ENCODE measurements at places on chromosomes 16 and 17.

- DNase-seq = no peak
Observed at GRCh38 chr17:49545007-49545660, 30.5 kb upstream of the NXPH3 start.

GRCh38 chr16:73205153-73205886, 157.4 kb upstream of the ZFHX3 start:
- no peak for DNase-seq

GRCh38 chr16:9970796-9971195, 211.4 kb downstream of the GRIN2A start:
- no peak for DNase-seq

GRCh38 chr16:28279006-28279405, 13.3 kb upstream of the SBK1 start:
- DNase-seq = no peak

GRCh38 chr16:2273484-2273883, 5.6 kb upstream of the RNPS1 start:
- no peak for DNase-seq

DNA sequence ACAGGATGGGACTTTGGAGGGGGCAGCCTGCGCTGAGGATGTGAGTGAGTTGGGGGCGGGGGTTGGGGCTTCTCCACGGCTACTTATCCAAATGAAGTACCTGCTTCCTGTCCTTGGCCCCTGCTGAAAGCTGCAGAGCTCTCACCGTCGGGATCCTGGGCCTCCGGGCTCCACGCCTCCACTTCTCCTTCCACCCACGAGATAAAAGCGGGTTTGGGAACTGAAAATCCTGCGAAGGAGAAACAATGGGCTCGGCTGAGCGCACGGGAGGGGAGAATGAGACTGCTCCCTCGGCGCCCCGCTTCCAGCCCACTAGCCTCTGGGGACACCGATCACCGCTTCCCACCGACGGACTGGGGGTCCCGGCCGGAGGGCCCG, 486 bp downstream of the ZNF785 start:
- peak; percentile 77 for DNase-seq

DNA sequence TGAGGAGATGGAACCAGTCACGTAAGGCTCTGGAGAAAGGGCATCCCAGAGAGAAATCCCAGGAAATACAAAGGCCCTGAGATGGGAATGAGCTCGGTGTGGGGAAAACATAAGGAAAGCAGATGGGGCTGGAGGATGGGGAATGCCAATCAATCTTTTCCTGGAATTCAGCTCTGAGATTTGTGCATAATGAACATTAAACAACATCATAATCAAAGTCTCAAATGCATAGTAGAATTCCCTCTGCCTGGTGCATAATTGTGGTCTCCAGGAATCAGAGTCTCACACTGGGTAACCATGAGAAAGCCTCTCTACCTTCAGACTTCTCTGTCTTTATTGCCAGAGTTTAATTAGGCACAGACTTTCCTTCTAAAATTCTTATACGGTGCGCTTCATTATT, 30.8 kb downstream of the OTOA start:
- DNase-seq = no peak

- DNase-seq = no peak
Observed at GRCh38 chr16:12083631-12084030, 107.1 kb downstream of the SNX29 start.

DNA sequence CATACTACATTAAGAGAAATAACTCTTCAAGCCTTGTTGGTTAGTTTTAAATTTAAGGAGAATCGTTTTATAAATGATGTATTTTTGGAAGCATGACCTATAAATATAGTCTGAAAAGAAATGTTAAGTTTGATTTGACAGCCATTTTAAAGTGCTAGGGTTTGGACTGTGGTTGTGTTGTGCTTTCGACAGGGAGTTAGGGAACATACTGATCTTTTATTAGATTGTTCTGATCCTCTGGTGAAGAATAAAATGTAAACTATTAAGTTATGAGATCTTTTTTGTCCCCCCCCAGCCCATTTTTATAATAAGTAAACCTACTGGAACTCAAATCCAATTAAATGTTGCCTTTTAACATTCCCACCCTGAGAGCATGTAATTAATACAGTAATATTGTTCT, 12.0 kb downstream of the TAF15 start:
- no peak for DNase-seq

DNA sequence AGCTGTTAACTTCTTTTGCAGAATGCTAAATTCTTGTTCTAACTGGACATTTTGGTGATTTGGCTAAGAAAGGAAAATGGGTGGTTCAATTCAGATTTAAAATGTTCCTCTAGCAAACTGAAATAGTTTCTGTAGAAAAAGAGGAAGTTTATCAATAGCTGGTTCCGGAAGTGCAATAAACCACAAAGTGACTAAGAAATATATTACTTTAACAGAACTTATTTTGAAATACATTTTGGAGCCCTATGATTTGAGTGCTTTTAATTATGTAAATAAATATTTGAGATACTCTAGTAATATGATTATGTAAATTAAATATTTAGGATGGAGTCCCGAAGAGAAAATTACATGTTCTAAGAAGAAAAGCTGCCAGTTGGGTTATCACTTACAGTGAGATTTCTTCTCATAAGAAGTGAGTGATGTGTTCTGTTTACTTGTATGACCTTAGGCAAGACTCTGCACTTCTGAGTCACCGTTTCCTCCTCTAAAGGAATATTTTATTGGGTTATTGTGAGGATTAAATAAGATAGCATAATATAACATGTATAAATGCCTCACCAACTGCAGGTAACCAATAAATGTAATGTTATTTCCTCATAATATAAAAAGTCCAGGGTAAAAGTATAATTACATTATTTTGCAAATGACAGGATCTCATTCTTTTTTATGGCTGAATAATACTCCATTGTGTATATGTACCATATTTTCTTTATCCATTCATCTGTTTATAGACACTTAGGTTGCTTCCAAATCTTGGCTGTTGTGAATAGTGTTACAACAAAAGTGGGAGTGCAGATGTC, at the start of gene EVI2B:
Gene EVI2B, minus strand, starts transcription at position 73 of the 800 bp plus-strand sequence. CDS start 8,445 bp downstream, outside the sequence.
- DNase-seq = peak; percentile 41

- no peak for DNase-seq
Observed at GRCh38 chr17:73349138-73349537, 37.3 kb upstream of the CDC42EP4 start.

GRCh38 chr17:16491703-16492612, at the start of gene LRRC75A:
LRRC75A (minus strand) TSS chr17:16492193; CDS start chr17:16491990, 203 bp downstream.
- peak; percentile 65 for DNase-seq

GRCh38 chr16:16022683-16023064, 73.3 kb downstream of the ABCC1 start:
- no peak for DNase-seq
